ENCODE measurements at places on chromosomes 11 and 22. TPM values are rescaled to one million over a fixed set of nuclear protein-coding genes. Genes with fewer than 3 reads are reported as not detected.

Gene NEFH
- total RNA-seq: 2.1 TPM

Gene IRF7
- total RNA-seq: 84.2 TPM

Gene DDTL
- total RNA-seq: 0.60 TPM

Gene MGAT3
- not detected for total RNA-seq

Gene CXCR5
- total RNA-seq: not detected

Gene SHANK2
- total RNA-seq: not detected

Gene RSF1
- total RNA-seq: 23.6 TPM

Gene MIOX
- not detected for total RNA-seq

Gene RAB36
- total RNA-seq: 0.73 TPM

Gene NCF4
- total RNA-seq: not detected

Gene PATE4
- total RNA-seq: not detected

Gene KRTAP5-1
- total RNA-seq: not detected

Gene PTS
- total RNA-seq: 33.9 TPM

Gene KIAA1671
- 29.1 TPM for total RNA-seq
